ENCODE measurements at places on chromosomes 11 and 22.

DNA sequence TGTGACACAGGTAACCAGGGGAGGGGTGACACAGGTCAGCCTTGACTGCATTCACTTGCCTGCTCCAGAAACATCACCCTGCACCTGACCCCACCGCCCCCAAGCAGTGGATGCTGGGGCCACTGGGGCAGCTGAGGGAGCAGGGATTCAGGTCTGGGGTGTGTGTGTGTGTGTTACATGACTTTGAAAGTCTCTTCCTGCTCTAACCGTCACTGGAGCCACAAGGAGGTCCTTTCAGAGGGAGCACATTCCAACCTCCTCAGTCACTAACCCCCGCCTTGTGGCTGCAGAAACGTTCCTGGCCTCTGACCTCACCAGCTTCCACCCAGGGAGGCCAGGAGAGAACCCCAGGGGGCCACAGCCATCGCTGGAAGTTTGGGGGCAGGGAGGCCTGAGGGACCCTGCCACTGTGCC, 2.9 kb upstream of the FOSL1 start:
- H3K27me3 ChIP-seq: no peaks in the 10 kb centered on the region
- DNase-seq: no peak
- H3K36me3 ChIP-seq: no peaks in the 10 kb centered on the region
- no peak overlapping the region for H3K27ac ChIP-seq
- peaks cover 19% of the 10 kb centered on the region for H3K4me1 ChIP-seq
- H3K4me3 ChIP-seq: no peak overlapping the region

GRCh38 chr22:29313126-29313575, 2.3 kb downstream of the RASL10A start:
- H3K4me3 ChIP-seq: no peak overlapping the region
- no peaks in the 10 kb centered on the region for H3K36me3 ChIP-seq
- DNase-seq: no peak
- H3K27ac ChIP-seq: no peak overlapping the region
- peaks cover 13% of the 10 kb centered on the region for H3K4me1 ChIP-seq
- peaks cover 27% of the 10 kb centered on the region for H3K27me3 ChIP-seq

GRCh38 chr11:120179057-120179672, 31.7 kb upstream of the OAF start:
- no peak overlapping the region for H3K27ac ChIP-seq
- no peaks in the 10 kb centered on the region for H3K27me3 ChIP-seq
- no peaks in the 10 kb centered on the region for H3K4me1 ChIP-seq
- H3K36me3 ChIP-seq: no peaks in the 10 kb centered on the region

DNA sequence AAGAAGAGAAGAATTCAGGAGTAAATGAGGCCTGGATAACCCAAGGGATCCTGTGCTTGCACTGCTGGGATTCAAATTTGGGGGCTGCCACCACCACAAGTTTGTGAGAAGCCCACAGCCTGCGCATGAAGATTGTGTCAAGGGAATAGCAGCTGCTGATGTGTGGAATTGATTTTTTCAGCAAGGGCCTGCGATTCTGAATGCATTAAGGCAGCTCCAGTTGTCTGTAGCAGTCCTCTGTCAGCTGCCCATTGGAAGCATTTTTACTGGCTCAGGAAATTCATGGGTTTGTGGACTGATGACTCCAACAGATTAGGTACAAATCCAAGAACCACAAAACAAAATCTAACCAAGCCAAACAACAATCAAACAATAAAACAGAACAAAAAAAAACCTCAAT, 14.0 kb downstream of the ARVCF start:
- H3K27me3 ChIP-seq: no peaks in the 10 kb centered on the region
- H3K4me3 ChIP-seq: no peak overlapping the region
- no peaks in the 10 kb centered on the region for H3K36me3 ChIP-seq
- DNase-seq: no peak

- no peak overlapping the region for H3K4me3 ChIP-seq
- no peak overlapping the region for H3K27ac ChIP-seq
- no peaks in the 10 kb centered on the region for H3K27me3 ChIP-seq
- no peak for DNase-seq
These were observed 38.6 kb downstream of the ARHGAP1 start for GRCh38 chr11:46661836-46662235.

DNA sequence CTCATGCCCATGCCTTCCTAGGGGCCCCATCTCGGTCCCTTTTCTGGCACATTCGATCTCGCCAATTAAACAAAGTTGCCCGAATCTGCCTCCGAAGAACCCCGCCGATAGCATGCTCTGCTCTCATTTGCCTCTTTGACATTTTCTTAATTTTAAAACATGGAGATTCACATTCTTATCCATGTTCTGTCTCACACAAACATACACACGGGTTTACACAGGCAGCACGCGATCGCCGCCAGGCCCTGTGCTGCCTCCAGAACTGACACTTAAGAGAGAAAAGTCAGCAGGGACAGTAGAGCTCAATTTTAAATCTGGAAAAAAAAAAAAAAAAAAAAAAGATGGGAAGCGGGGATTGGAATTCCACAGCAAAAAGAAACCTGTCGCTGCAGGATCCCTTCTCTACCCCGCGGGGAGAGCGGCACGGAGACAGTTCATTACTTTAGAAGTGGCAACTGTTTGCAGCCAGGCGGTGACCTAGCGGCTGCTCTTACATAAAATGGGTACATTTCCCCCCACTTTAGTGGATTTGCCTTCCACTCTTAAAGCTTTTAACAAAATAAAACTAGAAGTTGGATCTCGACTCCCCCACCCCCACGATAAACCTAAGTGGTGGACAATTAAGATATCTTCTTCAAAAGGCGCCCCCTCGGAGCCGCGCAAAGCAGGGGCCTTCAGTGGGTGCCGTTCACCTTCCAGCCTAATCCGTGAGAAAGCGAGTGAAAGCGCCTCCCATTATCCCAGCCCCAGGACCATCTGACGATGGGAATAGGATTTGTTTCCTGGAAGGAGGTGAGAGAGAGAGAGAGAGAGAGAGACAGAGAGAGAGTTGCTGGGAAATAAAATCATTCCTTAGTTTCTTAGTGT, 13.7 kb downstream of the PAX6 start:
- no peak overlapping the region for H3K27ac ChIP-seq
- H3K4me1 ChIP-seq: peaks cover 8% of the 10 kb centered on the region
- no peak for DNase-seq

GRCh38 chr11:288478-289397, at the start of gene PGGHG:
PGGHG (plus strand) TSS chr11:289126; CDS start chr11:289817, 691 bp downstream.
- H3K4me3 ChIP-seq: peak within 1 kb of the TSS; percentile 64
- H3K27me3 ChIP-seq: no peaks in the 10 kb centered on the region
- no peaks in the 10 kb centered on the region for H3K36me3 ChIP-seq
- no peak for DNase-seq

- no peaks in the 10 kb centered on the region for H3K27me3 ChIP-seq
- H3K4me1 ChIP-seq: no peaks in the 10 kb centered on the region
- H3K36me3 ChIP-seq: no peaks in the 10 kb centered on the region
- no peak overlapping the region for H3K27ac ChIP-seq
- no peak for DNase-seq
These were observed 626.1 kb upstream of the ARHGAP42 start for GRCh38 chr11:100061006-100061405.

- H3K27ac ChIP-seq: no peak overlapping the region
- H3K27me3 ChIP-seq: no peaks in the 10 kb centered on the region
- no peak overlapping the region for H3K4me3 ChIP-seq
- DNase-seq: no peak
These were observed 83.4 kb downstream of the MRTFA start for GRCh38 chr22:40553014-40553554.

GRCh38 chr22:16721961-16722360, 103.2 kb downstream of the XKR3 start:
- H3K27me3 ChIP-seq: no peaks in the 10 kb centered on the region
- H3K36me3 ChIP-seq: no peaks in the 10 kb centered on the region
- no peak overlapping the region for H3K4me3 ChIP-seq
- no peak for DNase-seq
- no peaks in the 10 kb centered on the region for H3K4me1 ChIP-seq
- H3K27ac ChIP-seq: no peak overlapping the region

- peak overlapping the region; percentile 67 for H3K4me3 ChIP-seq
- peak overlapping the region; percentile 83 for H3K27ac ChIP-seq
- H3K36me3 ChIP-seq: no peaks in the 10 kb centered on the region
- peaks cover 53% of the 10 kb centered on the region for H3K4me1 ChIP-seq
These were observed 7.9 kb downstream of the GRAP2 start for GRCh38 chr22:39908737-39909136.

DNA sequence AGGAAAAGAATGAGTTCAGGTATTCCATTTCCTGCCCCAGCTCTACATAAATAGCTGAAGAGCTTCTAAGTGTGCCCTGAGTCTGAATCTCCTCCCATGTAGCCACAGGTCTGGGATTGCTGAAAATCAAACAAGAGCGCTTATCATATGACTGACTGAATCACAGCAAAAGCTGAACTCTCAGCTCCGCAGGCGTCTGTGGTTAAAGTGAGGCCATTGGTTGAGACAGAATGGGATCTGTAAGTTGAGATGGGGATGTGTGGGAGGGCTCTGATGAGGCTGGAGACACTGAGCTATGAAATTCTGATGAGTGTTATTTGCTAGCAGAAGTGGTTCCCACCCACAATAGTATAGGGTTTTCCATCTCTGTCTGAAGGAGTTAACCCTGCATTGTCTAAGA, 637.0 kb downstream of the OPCML start:
- H3K4me1 ChIP-seq: no peaks in the 10 kb centered on the region
- H3K4me3 ChIP-seq: no peak overlapping the region
- DNase-seq: no peak
- H3K27ac ChIP-seq: no peak overlapping the region
- no peaks in the 10 kb centered on the region for H3K36me3 ChIP-seq
- H3K27me3 ChIP-seq: no peaks in the 10 kb centered on the region

- H3K27ac ChIP-seq: no peak overlapping the region
- no peaks in the 10 kb centered on the region for H3K4me1 ChIP-seq
- H3K36me3 ChIP-seq: no peaks in the 10 kb centered on the region
- H3K4me3 ChIP-seq: no peak overlapping the region
- H3K27me3 ChIP-seq: no peaks in the 10 kb centered on the region
These were observed 185.8 kb upstream of the POU2AF2 start for GRCh38 chr11:111059726-111060125.

DNA sequence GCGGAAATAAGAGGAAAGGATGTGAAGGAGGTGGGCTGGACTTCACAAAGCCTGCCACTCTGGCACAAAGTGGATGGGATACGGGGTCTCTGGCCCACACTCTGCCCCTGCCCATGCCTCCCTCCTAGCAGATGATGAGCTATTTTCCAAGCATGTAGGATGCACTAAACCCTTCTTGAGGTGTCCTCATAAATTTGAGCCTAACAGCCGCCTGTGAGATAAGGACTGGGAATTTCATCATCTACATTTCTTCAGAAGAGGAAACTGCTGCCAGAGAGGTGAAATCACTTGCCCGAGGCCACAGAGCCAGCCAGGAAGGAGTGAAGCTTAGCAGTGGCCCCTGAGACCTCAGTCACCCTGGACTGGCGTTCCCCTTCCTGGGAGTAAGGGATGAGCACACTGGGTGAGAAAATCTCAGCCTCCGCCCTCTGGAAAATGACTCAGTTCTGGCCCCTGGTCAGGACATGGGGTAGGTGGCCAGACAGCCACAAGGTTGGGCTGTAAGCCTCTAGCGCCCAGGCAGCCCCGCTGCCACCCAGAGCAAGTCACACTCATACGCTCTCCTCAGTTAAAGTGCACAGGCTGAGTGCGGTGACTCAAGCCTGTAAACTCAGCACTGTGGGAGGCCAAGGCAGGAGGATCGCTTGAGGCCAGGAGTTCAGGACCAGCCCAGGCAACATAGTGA, 27.9 kb downstream of the MB start:
- no peaks in the 10 kb centered on the region for H3K36me3 ChIP-seq
- H3K27ac ChIP-seq: no peak overlapping the region
- H3K4me3 ChIP-seq: no peak overlapping the region
- no peaks in the 10 kb centered on the region for H3K4me1 ChIP-seq
- no peaks in the 10 kb centered on the region for H3K27me3 ChIP-seq
- no peak for DNase-seq

DNA sequence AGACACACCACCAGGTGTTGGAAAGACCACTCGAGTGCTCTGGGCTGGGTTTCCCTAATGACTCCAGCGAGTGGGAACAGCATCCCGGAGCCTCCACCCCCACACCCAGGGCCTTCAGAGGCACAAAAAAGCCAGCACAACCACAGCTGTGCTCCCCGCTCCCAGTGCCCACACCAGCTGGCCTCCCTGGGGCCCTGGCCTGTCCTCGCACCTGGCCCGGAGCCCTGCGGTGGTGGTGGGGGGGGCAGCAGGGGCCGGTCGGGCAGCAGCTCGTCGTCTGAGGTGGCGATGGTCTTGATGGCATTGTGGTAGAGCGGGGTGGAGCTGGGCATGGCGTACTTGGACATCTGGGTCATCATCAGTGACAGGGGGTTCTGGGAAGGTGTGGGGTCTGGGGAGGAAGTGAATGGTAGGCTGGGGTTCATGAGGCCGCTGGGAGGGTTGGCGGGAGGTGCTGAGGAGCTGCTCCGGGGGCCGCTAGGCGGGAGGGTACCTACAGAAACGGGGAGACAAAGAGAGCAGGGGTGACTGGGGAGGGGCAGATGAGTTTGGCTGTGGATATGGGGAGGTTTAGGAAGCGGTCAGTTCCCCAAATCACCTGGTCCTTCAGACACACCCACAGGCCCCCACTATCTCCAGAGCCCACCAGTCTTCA, 16.1 kb downstream of the CXCR5 start:
- peaks cover 24% of the 10 kb centered on the region for H3K4me1 ChIP-seq
- peaks cover 33% of the 10 kb centered on the region for H3K36me3 ChIP-seq
- DNase-seq: no peak
- peak overlapping the region; percentile 33 for H3K27ac ChIP-seq
- H3K4me3 ChIP-seq: no peak overlapping the region

- peak overlapping the region; percentile 95 for H3K27ac ChIP-seq
- peaks cover 22% of the 10 kb centered on the region for H3K36me3 ChIP-seq
- peaks cover 22% of the 10 kb centered on the region for H3K4me1 ChIP-seq
- H3K4me3 ChIP-seq: no peak overlapping the region
- peak; percentile 80 for DNase-seq
These were observed 2.3 kb downstream of the IRF7 start for GRCh38 chr11:613369-613968.

- DNase-seq: no peak
- H3K36me3 ChIP-seq: no peaks in the 10 kb centered on the region
- H3K4me1 ChIP-seq: no peaks in the 10 kb centered on the region
- H3K27ac ChIP-seq: no peak overlapping the region
- H3K4me3 ChIP-seq: no peak overlapping the region
These were observed 20.1 kb downstream of the SCN4B start for GRCh38 chr11:118132385-118133151.

- no peak overlapping the region for H3K4me3 ChIP-seq
- H3K36me3 ChIP-seq: no peaks in the 10 kb centered on the region
- no peaks in the 10 kb centered on the region for H3K27me3 ChIP-seq
- peaks cover 14% of the 10 kb centered on the region for H3K4me1 ChIP-seq
- H3K27ac ChIP-seq: peak overlapping the region; percentile 26
These were observed 17.6 kb upstream of the NCR3LG1 start for GRCh38 chr11:17333799-17334586.
